Hindlimb muscle (tissue), 1 donor: ENCODE measurements at places on chromosomes 13 and 19.

GRCh38 chr19:2345794-2346663, 14.0 kb upstream of the TMPRSS9 start:
- DNase-seq = no peak

GRCh38 chr13:40017662-40018262, 362.3 kb downstream of the COG6 start:
- DNase-seq = no peak

GRCh38 chr19:5578097-5578846, 10.5 kb upstream of the TINCR start:
- DNase-seq = peak; percentile 78

- no peak for DNase-seq
Observed at GRCh38 chr19:53047379-53047778, 2.8 kb downstream of the ERVV-2 start.

DNA sequence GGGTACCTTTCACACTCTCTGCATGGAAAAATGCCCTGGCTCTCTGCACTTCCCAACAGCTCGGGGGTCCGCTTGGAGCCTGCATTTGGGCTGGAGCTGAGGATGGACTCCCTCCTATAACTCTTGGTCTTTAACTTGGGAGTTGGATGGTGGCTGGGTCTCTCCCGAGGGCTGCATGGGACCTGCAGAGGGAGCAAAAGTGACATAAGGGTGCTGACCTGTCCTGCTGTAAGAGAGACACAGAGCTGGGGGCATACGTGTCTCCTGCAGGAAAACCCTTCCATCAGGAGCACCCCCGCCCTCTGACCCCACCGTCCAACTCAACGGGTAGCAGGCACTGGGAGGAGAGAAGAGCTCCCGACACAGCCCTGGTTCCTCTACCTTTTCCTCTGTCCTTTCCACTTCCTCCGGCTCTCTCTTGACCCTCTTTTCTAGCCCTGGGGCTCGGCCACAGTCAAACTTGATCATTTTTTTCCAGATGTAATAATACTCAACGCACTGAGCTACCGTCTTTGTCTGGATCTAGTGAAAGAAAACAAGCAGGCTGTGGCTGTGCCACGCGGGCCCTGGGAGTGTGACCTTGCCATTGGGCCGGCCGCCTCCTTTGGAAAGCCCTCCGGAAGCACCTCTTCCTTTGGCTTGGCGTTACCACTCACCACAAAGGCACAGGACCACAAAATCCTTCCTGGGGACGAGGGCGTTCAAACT, 6.8 kb upstream of the NAPA start:
- DNase-seq = no peak
